ENCODE measurements at places on chromosomes 6 and 20.

DNA sequence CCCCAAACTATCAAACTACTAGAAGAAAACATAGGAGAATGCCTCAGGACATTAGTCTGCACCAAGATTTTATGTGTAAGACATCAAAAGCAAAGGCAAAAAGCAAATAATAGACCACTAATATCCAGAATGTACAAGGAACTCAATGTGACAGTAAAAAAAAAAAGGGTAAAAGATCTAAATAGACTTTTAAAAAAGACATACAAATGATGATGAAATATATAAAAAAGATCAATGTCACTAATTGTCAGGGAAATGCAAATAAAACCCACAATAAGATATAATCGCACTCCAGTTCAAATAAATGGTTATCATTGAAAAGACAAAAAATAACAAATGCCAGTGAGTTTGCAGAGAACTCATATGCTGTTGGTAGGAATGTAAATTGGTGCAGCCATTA lies 118.3 kb upstream of the DUSP22 start:
- DNase-seq: no peak

GRCh38 chr6:101818051-101818450 lies 424.5 kb downstream of the GRIK2 start:
- no peak for DNase-seq

DNA sequence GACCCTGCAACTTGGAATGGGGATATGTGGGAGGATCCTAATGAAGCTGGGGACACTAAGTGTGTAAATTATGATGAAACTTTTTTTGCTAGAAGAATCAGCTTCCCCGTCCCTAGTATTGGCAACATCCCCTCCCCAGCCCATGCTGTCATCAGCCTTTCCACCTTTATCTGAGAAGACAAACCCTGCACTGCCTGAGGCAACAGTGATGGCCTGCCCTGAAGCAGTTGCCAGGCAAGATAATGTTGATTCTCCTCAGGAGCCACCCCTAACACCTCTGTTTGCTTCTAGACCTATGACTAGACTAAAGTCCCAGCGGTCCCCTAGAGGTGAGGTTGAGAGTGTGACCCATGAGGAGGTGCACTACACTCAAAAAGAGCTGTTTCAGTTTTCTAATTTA lies 27.1 kb downstream of the MICA start:
- no peak for DNase-seq

- no peak for DNase-seq
Measured at GRCh38 chr6:170088582-170088955, 202.3 kb downstream of the DLL1 start.

GRCh38 chr6:50780382-50780781 lies 38.3 kb upstream of the TFAP2B start:
- no peak for DNase-seq

GRCh38 chr6:132236744-132237143 lies 164.5 kb downstream of the MOXD1 start:
- DNase-seq: no peak

DNA sequence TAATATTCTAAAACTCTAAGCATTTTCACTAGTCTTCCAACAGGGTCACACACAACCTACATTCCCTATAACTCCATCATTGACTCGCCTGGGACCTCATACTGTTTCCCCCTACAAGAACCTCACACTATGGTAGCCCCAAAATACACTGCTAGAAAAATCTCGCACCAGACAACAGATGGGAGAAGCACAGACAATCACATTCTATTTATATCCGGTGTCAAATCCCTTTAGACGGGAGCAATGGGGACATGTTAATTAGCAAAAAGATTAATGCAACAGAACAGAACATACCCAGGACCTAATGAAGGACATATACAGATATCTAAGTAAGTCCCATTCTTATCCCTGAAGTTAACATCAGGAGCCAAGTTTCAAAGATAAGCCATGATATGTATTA lies 33.6 kb downstream of the TMX4 start:
- DNase-seq: no peak

GRCh38 chr6:31407699-31408098 lies 4.3 kb downstream of the MICA start:
- no peak for DNase-seq

DNA sequence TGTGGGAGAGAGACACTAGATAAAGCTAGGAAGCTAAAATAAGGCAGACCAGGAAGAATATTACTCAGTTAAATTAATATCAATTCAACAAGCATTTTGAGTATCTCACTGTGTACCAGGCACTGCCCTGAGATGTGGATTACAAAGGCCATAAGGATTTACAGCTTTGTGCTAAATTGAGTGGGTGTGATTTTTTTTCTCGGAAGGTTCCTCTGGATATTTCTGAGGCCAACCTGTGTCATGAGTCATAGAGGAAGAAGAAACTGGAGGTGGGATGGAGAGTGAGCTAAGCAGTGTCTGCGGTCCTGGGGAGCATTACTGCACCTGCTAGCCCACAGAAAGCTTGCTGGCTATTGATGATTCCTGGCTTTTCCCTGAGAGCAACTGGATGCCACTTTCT lies 135.2 kb downstream of the RFPL4B start:
- DNase-seq: no peak

- DNase-seq: peak; percentile 59
Measured at GRCh38 chr6:12152023-12152970, 137.9 kb upstream of the EDN1 start.

GRCh38 chr20:57209413-57209812 lies 57.0 kb downstream of the BMP7 start:
- DNase-seq: no peak

GRCh38 chr20:13317439-13317838 lies 96.4 kb downstream of the ISM1 start:
- DNase-seq: no peak

DNA sequence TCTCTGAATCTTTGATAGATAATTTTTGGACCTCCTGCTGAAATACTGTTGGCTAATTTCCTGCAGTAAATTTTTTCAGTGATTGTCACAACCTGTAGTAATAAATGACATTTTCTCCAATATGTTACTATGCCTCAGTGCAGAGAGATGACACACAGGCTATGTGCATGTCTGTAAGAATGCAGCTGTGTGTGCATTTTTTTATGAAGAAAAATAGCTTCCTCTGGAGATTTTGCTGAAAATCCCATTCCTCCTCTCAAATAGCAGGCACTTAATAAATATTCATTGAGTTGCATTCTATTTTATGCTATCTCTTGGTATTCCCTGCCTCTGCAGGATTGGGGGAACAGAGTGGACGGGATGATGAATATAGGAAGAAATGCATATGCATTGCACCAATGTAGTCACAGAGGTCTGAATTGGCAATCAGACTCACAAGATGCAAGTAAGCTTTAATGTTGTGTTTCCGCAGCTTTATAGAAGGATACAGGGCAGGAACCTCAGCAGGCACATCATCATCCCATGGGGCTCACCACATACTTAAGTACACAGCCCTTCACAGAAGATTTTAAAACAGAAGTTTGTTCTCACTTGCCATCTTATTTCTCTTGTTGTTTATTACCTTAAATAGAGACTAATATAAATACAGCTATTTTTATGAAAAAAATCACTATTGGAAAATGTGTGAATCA lies 474.7 kb downstream of the EPM2A start:
- no peak for DNase-seq

DNA sequence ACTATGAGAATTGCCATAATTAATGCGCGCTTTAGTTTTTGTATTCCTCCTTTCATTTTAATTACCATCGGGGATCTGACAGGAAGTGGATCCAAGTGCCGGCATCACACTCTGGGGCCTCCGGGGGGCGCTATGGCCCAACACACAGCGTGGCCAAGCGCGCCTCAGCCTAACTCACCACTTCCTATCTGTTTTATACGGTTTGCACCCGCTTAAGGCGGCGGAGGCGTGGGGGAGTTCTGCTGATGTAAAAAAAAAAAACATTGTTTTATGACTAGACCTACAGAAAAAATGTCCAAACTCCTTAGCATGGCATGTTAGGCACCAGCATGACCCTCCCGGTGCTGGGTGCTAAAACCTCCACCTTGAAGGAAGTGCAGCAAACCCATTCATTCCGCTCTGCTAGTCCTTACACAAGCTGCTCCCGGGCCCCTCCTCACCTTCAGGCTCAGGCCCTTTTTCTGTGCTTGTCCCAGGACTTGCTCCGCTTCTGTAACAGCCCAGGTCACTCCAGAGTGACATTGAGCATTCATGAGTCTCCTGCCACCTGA lies 4.5 kb upstream of the EBF4 start:
- peak; percentile 65 for DNase-seq

- DNase-seq: no peak
Measured at GRCh38 chr20:25282796-25283195, 34.9 kb downstream of the PYGB start.

- no peak for DNase-seq
Measured at GRCh38 chr6:37302086-37302686, 44.2 kb upstream of the TMEM217 start.

DNA sequence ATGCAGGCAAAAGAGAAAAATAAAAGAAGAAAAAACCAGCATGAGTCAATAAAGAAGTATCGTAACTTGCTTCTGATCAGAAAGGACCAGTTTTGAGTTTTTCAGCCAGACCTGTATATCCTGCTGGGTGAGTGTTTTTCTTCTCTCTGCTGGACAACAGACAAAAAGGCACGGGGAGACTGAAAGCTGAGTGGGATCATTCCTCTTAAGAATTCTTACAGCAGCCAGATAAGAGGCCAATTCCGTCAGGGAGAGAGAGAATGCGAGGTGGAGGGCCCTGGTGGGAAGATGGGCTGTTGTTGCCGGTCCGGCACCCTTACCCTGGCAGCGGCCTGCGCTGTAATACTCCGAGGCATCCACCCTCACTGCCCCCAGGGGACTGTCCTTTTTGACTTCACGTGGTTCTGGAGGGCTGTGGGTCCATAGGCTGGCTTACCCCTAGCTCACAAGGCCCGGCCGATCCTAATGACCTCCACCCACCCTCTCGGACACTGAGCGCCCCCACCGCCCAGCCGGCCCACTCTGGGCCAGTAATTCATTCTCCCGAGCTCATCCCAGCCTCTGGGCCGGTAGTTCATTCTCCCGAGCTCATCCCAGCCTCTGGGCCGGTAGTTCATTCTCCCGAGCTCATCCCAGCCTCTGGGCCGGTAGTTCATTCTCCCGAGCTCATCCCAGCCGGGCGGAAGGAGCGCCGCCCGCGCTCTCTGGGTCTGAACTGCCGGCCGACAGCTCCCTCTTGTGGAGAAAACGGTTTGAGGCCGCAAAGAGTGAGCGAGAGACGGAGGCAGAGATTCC lies 118.3 kb upstream of the SIRPA start:
- DNase-seq: peak; percentile 87

GRCh38 chr6:48111143-48111506 lies at the start of gene PTCHD4:
Gene PTCHD4, minus strand, starts transcription at chr6:48111197. Its CDS starts 42,240 bp downstream, at chr6:48068957.
- DNase-seq: no peak

DNA sequence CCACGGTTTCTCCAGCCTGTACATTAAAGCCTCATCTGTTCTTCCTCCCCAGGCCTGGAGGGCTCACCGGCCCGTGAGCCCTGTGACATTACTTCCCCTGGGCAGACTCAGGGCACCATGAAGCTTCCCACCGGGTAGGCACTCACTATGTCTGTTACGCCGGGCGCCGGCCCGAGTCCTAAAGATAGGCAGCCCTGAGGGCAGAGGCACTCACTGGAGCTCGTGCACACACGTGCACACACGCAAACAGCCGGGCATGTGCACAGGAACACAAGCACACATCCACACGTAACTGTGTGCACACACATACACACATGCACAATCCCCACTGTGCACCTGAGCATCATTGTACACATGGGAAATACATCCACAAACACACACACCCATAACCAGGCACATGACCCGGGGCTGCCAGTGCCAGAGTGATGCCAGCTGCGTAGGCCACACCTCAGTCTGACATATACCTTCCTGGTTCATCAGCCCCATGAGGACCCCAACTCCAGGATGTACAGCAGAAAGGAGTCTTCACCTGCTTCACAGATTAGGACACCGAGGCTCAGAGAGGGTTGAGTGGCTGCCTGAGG lies 83.7 kb downstream of the YTHDF1 start:
- no peak for DNase-seq

GRCh38 chr6:64220801-64221200 lies 585.2 kb downstream of the PHF3 start:
- DNase-seq: no peak

DNA sequence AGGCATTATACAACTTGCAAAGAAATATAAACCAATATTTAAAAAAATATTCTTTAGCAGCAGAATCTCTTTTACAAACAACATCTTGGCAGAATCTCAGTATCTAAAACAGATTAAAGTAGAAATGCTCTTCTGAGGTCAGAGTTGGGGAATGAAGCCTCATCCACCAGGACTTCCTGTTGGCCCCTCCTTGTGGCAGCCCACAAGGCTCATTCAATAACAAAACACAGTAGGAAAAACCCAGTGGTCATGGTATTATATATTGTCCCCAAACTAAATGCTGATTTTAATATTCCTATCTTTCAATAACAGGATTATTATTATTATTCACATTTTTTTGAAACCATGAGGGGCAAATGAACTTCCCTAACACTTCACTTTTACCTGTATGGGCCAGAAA lies 368.6 kb downstream of the BTBD9 start:
- no peak for DNase-seq

- DNase-seq: no peak
Measured at GRCh38 chr6:142953373-142954273, 8.6 kb upstream of the HIVEP2 start.

DNA sequence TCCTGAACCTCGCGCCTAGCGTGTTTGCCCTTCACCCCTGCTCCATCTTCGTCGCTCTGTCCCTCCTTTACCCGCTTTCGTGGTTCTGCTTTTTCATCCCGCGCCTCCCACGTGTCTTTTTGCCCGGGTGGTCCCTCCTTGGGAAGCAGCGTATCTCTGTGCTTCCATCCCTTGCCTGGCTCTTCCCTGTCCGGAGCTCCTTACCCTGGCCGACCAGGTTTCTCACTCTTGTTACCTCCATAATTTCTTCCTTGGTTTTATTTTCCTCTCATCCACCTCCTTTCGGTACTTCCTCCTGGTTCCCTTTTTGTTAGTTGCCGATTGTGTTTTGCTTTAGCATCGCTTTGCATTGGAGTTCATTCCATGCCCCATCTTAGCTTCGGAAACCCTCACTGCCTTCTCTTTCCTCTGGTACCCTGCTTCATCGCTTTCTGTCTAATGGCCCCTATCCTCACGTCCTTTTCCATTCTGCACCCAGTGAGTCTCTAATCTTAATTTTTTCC lies 735 bp downstream of the FAM135A start:
- no peak for DNase-seq
